ENCODE measurements at places on chromosomes 7 and 10.

- DNase-seq = no peak
Observed at GRCh38 chr10:51773681-51774080, 74.3 kb upstream of the CSTF2T start.

- DNase-seq = no peak
Observed at GRCh38 chr10:123755061-123755460, 88.9 kb downstream of the GPR26 start.

DNA sequence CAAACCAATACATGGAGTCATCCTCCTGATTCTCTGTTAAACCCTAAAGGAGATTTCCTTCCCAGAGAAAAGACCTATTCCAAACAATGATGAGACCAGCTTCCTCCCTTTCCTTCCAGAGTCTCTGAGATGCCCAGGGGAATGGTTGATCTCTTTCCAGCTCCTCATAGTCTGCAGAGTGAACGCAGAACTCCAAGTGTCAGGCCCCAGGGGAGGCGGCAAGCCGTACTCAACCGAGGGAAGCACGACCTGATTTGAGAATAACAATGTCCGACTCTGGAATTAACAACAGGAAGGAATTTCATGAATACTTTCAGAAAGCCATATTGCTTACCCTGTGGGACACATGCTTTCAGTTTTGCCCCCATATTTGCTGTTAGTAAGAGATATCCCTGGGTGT is 241.7 kb upstream of the GLI3 start:
- no peak for DNase-seq

GRCh38 chr10:103196516-103196915 is 3.4 kb upstream of the NT5C2 start:
- no peak for DNase-seq

- DNase-seq = no peak
Observed at GRCh38 chr10:66837335-66837734, 88.5 kb upstream of the LRRTM3 start.

GRCh38 chr7:133775201-133775600 is 351.9 kb upstream of the LRGUK start:
- no peak for DNase-seq

- DNase-seq = no peak
Observed at GRCh38 chr7:128389618-128390329, 20.0 kb downstream of the IMPDH1 start.

DNA sequence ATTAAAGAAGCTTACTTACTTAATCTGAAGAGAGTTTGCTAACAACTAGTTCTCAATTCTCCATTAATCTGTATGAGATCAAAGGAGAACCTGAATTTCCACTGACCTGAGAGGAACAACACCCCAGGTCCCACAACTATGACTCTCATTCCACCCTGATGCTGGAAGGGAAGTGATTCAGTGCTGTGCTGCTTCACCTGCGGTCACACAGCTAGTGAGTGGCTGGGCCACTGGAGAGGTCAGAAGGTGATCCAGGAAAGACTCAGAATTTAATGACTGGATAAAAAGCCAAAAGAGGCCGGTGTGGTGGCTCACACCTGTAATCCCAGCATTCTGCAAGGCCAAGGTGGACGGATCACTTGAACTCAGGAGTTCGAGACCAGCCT is 23.6 kb downstream of the SORBS1 start:
- no peak for DNase-seq

DNA sequence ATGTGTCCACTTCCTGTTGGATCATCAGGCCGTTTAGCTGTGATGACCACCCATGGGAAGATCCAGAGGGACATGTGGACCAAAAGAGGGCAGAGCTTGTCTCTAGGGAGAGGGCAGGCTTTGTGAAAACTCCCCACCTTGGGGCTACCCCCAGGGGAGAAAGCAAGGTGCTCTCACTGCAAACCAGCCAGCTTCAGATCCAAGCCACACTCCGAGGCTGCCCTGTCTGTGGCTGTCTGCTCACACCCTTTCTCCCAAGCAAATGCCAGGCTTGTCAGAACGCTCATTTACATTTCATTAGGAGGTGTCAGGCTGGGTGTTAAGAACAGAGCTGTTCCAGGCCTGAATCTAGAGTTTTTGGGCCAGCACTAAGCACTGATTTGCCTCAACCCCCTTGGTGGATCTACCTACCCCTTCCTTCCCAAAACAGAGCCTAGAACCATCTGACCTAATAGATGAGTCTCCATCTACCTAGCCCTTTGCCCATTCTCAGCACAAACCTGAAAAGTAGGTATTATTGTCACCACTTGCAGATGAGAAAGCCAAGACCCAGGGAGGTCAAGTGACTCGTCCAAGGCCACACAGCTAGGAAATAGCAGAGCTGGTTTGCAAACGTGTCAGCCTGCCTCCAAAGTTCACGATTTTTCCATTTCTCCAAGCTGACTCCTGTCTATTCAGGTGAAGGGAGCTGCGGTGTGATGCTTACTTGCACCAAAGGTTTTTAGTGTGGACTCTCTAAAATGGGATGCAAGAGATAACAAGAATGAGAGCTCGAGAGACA is 130.9 kb downstream of the EMX2 start:
- no peak for DNase-seq

GRCh38 chr10:127738512-127739424 is 1.8 kb downstream of the FOXI2 start:
- no peak for DNase-seq

DNA sequence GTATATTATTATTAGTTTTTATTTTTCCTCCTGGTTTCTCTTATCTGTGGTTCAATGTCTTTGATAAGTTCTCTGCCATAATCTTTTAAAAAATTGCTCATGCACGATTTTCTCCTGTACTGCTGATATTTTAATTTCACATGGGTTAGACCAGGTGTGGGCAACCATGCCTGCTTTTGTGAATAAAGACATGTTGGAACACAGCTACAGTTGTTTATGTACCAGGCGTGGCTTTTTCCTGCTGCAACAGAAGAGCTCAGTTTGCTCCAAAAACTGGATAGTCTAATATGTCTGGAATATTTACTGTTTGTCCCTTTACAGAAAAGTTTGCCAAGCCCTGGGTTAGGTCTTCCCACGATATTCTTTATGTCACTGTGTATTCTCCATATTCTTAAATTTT is 105.2 kb downstream of the VWC2 start:
- no peak for DNase-seq

DNA sequence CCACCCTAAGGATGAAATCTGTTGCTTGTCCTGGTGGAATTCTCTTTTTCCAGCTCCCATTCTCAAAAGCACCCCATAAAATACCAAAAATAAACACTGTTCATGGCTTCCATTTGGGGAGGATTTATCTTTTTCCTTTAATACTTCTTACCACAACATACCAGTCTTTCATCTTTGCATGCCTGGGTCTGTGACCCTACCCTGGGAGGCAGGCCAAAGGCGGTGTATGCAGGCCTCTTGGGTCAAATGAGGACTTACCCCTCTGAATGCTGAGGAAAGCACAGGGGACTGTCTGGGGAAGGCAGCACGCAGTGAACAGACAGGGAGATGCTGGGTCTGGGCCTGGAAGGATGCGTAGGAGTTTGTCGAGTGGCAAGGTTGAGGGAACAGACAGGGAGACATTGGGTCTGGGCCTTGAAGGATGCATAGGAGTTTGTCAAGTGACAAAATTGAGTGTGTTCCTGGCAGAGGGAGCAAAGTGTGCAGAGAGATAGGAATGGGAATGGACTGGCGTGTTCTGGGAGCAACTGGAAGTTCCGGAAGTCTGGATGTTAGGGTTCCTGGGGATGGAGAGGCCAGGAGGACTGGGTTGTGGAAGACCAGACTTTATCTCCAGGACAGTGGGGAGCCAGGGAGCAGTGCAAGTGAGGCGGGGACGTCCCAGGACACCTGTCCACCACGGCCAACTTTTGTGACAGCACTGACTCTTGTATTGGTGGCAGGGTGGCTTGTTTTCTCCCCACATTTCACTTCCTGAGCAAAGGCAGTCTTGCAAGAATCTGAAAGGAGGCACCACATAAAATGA is 40.8 kb downstream of the MYL10 start:
- DNase-seq = no peak

- no peak for DNase-seq
Observed at GRCh38 chr10:79153745-79154144, 85.0 kb downstream of the ZMIZ1 start.

GRCh38 chr7:153097511-153098201 is 338.1 kb downstream of the ACTR3B start:
- no peak for DNase-seq

- peak; percentile 5 for DNase-seq
Observed at GRCh38 chr10:72503241-72503640, 122.6 kb downstream of the MICU1 start.

- no peak for DNase-seq
Observed at GRCh38 chr7:26918241-26918640, 53.9 kb upstream of the SKAP2 start.
